IMR-90 (cell line): ENCODE measurements at places on chromosomes 6 and 20. TPM values are rescaled to one million over a fixed set of nuclear protein-coding genes. Genes with fewer than 3 reads are reported as not detected.

DNA sequence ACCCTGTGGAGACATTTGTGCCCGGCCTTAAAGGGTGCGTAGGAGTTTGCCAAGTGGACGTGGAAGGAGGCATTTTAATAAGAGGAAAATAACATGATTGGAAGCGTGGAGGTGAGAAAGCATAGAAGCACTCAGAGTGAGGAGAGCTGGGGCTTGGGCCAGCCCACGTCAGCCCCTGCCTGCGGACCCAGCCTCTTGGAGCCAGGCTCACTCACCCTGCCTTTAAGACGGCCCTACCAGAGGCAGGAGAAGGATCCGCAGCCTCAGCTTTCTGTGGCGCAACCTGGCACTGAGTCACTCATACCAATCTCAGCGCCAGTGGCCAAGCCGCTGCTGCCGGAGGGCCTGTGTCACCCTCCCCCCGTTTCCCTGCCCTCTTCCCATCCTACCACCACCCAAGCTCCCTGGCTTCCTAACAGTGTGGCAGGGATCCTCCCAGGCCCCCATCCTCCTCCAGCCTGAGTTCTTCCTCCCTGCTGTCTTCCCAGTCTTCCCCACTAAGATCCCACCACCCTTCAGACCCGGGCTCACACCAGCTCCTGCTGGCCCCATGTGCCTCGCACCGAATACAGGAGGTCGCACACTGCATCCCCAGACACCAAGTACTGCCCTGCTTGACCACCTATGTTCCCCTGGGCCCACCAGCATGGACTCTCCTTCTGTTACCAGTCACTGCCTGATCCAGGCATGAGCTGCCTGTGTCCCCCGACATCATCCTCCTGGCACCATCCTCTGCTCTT lies 285.2 kb downstream of the UST start:
- peak; percentile 85 for DNase-seq
- H3K36me3 ChIP-seq, result no peaks in the 10 kb centered on the region
- peak overlapping the region; percentile 92 for H3K27ac ChIP-seq
- H3K4me3 ChIP-seq, result no peak overlapping the region
- peaks cover 25% of the 10 kb centered on the region for H3K4me1 ChIP-seq
- H3K27me3 ChIP-seq, result no peaks in the 10 kb centered on the region

- no peaks in the 10 kb centered on the region for H3K36me3 ChIP-seq
- DNase-seq, result no peak
- no peaks in the 10 kb centered on the region for H3K27me3 ChIP-seq
- H3K4me1 ChIP-seq, result no peaks in the 10 kb centered on the region
These were observed 105.7 kb upstream of the GJE1 start for GRCh38 chr6:142027074-142027473.

GRCh38 chr6:119073307-119074051 lies 5.0 kb downstream of the FAM184A start:
- no peak overlapping the region for H3K27ac ChIP-seq
- no peak for DNase-seq
- H3K4me1 ChIP-seq, result no peaks in the 10 kb centered on the region; the same call in 1 of the 2 replicates

- no peak for DNase-seq
- no peaks in the 10 kb centered on the region for H3K4me1 ChIP-seq
These were observed 136.3 kb upstream of the ESR1 start for GRCh38 chr6:151671195-151671594.

The PARD6B gene
- total RNA-seq, result 0.90 and 1.4 TPM in 2 replicates

DNA sequence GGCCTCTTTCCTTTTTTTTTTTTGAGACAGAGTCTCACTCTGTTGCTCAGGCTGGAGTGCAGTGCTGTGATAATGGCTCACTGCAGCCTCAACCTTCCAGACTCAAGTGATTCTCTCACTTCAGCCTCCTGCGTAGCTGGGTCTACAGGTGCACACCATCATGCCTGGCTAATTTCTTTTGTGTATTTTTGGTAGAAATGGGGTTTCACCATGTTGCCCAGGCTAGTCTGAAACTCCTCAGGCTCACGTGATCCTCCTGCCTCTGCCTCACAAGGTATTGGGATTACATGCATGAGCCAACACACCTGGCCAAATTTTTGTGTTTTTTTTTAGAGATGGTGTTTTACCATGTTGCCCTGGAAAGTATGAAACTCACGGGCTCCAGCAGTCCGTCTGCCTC lies 29.3 kb downstream of the SRC start:
- no peak overlapping the region for H3K27ac ChIP-seq
- no peaks in the 10 kb centered on the region for H3K27me3 ChIP-seq
- DNase-seq, result no peak
- H3K36me3 ChIP-seq, result peaks cover 11% of the 10 kb centered on the region

DNA sequence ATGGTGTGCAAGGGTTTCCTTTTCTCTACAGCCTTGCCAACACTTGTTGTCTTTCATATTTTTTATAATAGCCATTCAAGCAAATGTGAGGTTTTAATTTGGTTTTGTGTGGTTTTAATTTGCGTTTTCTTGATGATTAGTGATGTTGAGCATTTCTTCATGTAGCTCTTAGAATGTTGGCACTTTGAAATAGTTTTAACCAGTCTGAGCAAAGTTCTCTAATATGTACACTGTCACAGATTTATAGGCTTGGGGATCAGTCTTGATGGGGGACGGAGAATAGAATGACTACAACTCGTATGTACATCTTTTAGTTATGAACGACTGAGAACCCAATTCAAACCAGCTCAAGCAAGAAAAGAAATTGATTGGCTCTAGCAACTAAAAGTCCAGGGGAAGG lies 1003.1 kb downstream of the KIF16B start:
- no peak overlapping the region for H3K4me3 ChIP-seq
- no peaks in the 10 kb centered on the region for H3K27me3 ChIP-seq
- no peak overlapping the region for H3K27ac ChIP-seq
- no peak for DNase-seq

- DNase-seq, result no peak
- no peak overlapping the region for H3K27ac ChIP-seq
- H3K36me3 ChIP-seq, result no peaks in the 10 kb centered on the region
- H3K4me3 ChIP-seq, result no peak overlapping the region
- no peaks in the 10 kb centered on the region for H3K27me3 ChIP-seq
These were observed 52.2 kb downstream of the TGM2 start for GRCh38 chr20:38112930-38113294.

- no peaks in the 10 kb centered on the region for H3K36me3 ChIP-seq
- peaks cover 2% of the 10 kb centered on the region for H3K4me1 ChIP-seq
- no peaks in the 10 kb centered on the region for H3K27me3 ChIP-seq
- no peak overlapping the region for H3K27ac ChIP-seq
- DNase-seq, result no peak
These were observed 400.2 kb downstream of the GJA1 start for GRCh38 chr6:121835662-121836061.

The COL21A1 gene
- total RNA-seq, result not detected in 2 replicates

The CDC5L gene
- total RNA-seq, result 17.7 and 29.7 TPM in 2 replicates

- no peak for DNase-seq
- peaks cover 4% of the 10 kb centered on the region; the same call in 1 of the 2 replicates for H3K4me1 ChIP-seq
- no peaks in the 10 kb centered on the region for H3K27me3 ChIP-seq
- no peak overlapping the region for H3K4me3 ChIP-seq
- H3K27ac ChIP-seq, result no peak overlapping the region
These were observed 99.1 kb upstream of the PRDM1 start for GRCh38 chr6:105986998-105987397.

DNA sequence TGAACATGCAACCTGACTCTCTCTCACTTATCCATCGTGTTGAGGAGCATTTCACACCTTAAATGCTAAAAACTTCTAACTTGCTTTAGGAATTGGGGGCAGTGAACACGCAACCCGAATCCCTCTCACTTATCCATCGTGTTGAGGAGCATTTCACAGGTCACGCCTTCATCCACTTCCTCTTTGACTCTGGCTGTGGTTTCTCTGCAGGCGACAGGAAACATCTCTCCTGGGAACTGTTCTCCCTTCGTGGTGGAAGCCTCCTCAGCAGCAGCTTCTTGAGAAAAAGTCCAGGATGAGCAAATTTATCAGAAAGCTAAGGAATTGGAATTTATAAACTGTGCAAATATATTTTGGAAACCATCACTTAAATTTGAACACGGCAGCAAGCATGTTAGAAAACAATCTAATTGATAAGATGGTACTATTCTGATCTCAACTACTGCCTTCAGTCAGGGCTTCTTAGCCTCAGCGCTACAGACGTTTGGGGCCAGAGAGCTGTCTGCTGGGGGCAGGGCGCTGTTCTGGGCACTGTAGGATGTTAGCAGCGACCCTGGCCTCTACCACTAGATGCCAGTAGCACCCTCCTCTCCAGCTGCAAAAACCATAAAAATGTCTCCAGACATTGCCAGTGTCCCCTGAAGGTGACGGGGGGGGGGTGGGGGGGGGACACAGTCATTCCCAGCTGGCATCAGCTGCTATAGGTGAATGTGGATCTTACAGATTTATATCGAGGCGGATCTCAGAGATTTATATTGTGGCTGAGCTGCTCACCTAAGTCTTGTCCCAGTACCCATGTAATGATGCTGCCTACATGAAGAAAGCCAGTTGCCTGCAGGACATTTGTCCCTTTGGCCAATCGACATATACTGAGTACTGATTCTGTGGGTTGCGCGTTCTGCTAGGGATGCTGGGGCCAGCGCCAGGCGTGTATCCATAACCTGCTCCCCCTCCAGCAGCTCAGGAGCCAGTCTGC lies 26.2 kb downstream of the CTCFL start:
- peak; percentile 7 for DNase-seq
- no peaks in the 10 kb centered on the region for H3K36me3 ChIP-seq
- H3K4me3 ChIP-seq, result no peak overlapping the region
- H3K27ac ChIP-seq, result no peak overlapping the region
- H3K27me3 ChIP-seq, result peaks cover 3% of the 10 kb centered on the region; the same call in 1 of the 2 replicates

- H3K36me3 ChIP-seq, result no peaks in the 10 kb centered on the region
- no peaks in the 10 kb centered on the region for H3K4me1 ChIP-seq
- H3K4me3 ChIP-seq, result no peak overlapping the region
- H3K27ac ChIP-seq, result no peak overlapping the region
These were observed 51.3 kb upstream of the EIF2S2 start for GRCh38 chr20:34163307-34163706.

The SCUBE3 gene
- total RNA-seq, result 19.9 and 21.1 TPM in 2 replicates

DNA sequence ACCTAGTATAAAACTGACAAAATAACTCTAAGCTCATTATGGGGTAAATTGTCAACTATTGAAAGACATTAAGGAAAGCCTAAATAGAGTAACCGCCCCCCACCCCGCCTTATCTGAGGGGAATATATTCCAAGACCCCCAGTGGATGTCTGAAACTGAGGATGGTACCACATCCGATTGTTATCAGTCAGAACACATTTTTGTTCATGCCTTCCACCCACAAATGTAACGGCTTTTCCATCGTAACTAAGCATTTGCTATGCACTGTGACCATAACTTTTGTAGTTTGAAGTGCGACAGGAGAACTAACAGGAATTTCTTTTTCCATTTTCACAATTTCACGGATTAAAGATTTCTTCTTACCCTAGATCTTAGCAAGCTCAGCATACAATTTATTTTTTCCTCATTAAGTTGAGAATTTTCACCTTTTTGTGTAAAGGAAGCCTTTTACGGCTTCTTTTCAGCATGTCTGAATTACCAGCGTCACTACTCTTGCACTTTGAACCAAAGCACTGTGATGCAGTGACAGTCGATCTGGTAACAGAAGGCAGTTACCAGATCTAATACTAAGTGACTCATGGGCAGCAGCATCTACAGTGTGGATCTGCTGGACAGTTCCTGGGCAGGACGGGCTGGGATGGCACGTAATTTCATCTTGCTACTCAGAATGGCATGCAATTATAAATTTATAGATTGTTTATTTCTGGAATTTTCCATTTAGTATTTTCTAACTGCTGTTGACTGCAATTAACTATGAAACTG lies 11.8 kb downstream of the CFAP61 start:
- H3K36me3 ChIP-seq, result no peaks in the 10 kb centered on the region
- H3K4me1 ChIP-seq, result no peaks in the 10 kb centered on the region
- peaks cover 12% of the 10 kb centered on the region for H3K27me3 ChIP-seq
- H3K4me3 ChIP-seq, result no peak overlapping the region
- H3K27ac ChIP-seq, result no peak overlapping the region

DNA sequence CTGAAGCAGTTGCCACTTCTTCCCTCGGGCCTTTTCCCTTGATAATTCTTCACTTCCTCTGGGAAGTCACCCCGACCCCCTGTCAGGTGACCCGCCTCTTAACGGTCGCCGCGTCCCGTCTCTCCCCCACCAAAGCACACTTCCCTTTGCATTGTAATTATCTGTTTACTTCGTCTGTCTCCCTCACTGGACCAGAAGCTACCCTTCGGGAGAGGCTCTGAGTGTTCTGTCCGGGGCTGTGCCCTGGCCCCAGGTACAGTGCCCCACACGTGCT lies 771 bp upstream of the SNAI1 start:
- H3K36me3 ChIP-seq, result peaks cover 3% of the 10 kb centered on the region
- H3K4me1 ChIP-seq, result peaks cover 20% of the 10 kb centered on the region
- no peak overlapping the region for H3K27ac ChIP-seq
- H3K27me3 ChIP-seq, result no peaks in the 10 kb centered on the region
